Body of pancreas (tissue), 4 donors: ENCODE measurements at places on chromosomes 5 and 9.
A peak's percentile ranks its signal among the peaks of the same experiment; 100 is the strongest.

DNA sequence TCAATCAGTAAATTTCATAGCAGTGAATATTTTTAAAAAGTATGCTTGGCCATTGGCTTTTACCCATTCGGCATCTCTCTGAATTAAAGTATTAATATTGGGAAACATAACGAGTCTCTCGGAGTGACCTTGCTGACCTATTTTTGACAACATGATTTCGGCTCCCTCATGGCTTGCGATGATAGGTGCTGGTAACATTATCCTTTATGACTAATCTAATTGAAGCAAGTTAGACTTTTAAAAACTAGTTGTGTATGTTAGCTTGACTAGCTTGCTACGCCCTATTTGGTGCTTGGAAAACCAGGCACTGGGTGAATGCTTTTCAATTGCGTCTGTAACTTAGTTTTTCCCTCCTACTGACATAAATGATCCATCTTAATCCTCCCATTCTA is 1.1 kb downstream of the ZNF366 start:
- no peak for DNase-seq

GRCh38 chr5:133205649-133206048 is 153.8 kb downstream of the HSPA4 start:
- no peak for DNase-seq

- DNase-seq: no peak
These were observed 33.5 kb downstream of the ANGPTL2 start for GRCh38 chr9:127088724-127089615.

- DNase-seq: peak; percentile 56
These were observed 29.5 kb upstream of the ALDH1B1 start for GRCh38 chr9:38362852-38363588.

GRCh38 chr5:127695346-127695745 is 7.8 kb upstream of the CCDC192 start:
- no peak for DNase-seq

- no peak for DNase-seq
These were observed 139.2 kb upstream of the HMHB1 start for GRCh38 chr5:143672806-143673205.

DNA sequence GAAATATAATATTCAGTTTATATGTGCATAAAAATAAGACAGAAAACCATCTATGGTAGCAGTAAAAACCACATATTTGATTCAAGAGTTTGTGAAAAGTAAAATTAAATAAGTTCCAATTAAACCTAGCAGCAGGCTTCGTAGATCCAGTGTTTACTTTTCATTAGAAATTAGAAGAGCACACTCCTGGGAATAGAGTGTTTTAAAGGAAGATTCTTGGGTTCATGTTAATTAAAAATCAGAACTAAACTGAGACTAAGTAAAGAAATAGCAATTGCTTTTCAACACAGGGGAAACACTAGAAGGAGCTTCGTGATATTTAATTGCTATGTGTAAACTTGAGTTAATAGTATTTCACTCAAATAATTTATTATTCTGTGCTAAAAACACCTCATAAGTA is 1097.8 kb upstream of the CDH18 start:
- DNase-seq: no peak

- DNase-seq: no peak
These were observed 14.8 kb downstream of the REEP5 start for GRCh38 chr5:112907166-112907631.

- DNase-seq: no peak
These were observed 917 bp downstream of the NHP2 start for GRCh38 chr5:178152491-178153444.

- no peak for DNase-seq
These were observed 1.7 kb downstream of the TRIM52 start for GRCh38 chr5:181259283-181259682.

DNA sequence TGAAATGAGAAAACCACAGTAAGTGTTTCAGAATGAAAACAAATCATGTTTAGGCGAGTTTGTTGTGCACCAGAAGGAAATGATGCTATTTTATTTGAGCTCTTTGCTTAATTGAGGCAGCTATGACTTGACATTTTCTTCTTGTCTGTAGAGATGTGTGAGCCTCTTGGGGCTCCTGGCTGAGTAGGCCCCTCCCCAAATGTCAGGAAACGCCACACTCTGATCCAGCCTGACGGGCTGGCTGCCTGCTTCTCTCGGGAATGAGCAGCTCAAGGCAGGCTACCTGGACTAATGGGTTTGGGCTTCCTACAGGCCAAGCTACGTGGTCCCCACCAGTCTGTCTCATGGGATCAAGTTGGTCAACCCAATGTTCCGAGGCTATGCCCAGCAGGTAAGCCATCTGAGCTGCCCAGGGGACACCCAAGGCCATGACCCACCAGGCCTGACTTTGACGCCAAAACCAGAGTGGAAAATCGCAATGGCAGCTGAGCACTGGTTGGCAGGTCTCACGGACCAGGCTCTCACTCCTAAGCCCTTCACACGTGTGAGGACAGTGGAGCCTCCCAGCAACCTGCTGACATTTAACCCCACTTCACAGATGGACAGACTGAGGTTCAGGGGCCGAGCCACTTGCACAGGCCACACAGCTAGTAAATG is 29.9 kb downstream of the USP20 start:
- no peak for DNase-seq

DNA sequence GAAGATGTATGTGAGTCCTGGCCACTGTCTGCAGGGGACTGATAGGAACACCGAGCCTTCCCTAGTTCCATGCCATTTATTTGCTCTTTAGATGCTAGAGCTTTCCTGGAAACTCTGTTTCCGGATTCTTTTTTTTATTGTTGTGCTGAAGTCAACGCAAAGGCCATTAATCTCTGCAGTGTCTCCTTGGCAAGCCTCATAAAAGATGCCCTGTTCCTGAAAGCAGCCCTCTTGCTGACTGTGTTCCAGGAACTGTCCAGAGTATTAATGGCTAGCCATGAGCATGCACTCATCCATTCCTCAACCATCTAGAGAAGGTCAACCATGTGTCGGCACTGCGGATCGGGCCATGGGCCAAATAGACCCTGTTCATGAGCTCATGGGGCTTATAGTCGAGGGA is 42.9 kb upstream of the SMAD5 start:
- no peak for DNase-seq

- DNase-seq: no peak
These were observed 1.3 kb upstream of the SH3PXD2B start for GRCh38 chr5:172455511-172456061.

- DNase-seq: no peak
These were observed 117.9 kb upstream of the GRIA1 start for GRCh38 chr5:153372425-153373129.

- no peak for DNase-seq
These were observed 17.1 kb upstream of the LOX start for GRCh38 chr5:122095158-122095557.

- no peak for DNase-seq
These were observed 40.3 kb downstream of the NUP188 start for GRCh38 chr9:128987805-128988204.

DNA sequence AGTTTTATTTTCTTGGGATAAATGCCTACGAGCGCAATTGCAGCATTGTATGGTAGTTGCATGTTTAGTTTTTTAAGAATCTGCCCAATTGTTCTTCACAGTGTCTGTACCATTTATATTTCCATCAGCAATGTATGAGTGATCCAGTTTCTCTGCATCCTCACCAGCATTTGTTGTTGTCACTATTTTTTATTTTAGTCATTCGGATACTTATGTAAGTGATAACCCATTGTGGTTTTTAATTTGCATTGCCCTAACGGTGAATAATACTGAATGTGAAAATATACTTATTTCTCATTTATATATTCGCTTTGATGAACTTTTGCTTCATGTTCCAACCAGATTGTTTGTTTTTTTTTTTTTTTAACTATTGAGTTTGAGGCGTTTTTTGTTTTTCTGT is 33.7 kb upstream of the PWWP2A start:
- DNase-seq: no peak

GRCh38 chr9:115225459-115226116 is 107.6 kb upstream of the TNC start:
- DNase-seq: no peak

DNA sequence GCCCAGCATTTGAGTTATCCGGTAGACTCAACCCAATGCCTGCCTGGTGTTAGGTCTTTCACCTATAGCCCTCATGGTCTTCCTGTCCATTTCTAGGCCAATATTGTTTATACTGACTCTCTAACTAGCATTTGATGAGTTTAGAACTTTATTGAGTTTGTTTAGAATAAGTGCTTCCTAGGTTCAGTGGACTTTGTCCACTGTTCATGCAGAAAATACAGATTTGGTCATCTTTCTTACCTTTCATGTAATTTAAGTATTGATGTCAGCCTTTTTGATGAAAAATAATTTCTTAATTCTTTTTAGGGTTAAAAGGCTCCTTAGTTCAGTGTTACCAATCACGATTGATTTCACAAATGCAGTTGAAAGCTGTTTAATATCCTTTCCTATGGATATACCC is 22.0 kb downstream of the CYSTM1 start:
- no peak for DNase-seq

GRCh38 chr9:13597004-13597403 is 317.5 kb upstream of the MPDZ start:
- no peak for DNase-seq
